Naive B cell (primary cell): ENCODE measurements at places on chromosomes 1 and 21. TPM values are rescaled to one million over a fixed set of nuclear protein-coding genes. Genes with fewer than 3 reads are reported as not detected.

The CHIA gene
- polyA plus RNA-seq = not detected

- no peak for DNase-seq
These were observed 1.5 kb downstream of the CDC7 start for GRCh38 chr1:91501971-91502671.

DNA sequence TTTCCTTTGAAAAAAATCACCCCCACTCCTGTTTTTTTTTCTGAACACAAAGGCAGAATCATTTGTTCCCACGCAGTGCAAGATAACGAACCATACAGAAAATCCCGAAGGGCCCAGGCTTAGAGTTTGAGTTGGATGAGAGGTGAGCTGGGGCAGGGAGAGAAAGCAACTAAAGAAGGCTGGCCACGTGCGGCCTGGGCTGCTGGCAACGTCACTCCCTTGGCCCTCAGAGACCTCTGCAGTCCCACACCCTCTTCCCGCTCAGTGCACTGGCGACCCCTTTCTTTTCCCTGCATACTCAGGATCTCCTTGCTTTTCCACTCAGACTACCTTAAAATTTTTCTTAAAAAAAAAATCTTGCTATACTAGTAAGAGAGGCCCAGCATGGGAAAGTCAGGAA lies 28.2 kb upstream of the CRNN start:
- no peak for DNase-seq

The MATN1 gene
- 0.21 TPM for polyA plus RNA-seq

The INTS7 gene
- polyA plus RNA-seq = 6.2 TPM

GRCh38 chr1:180265201-180265600 lies 35.1 kb downstream of the LHX4 start:
- DNase-seq = no peak

GRCh38 chr1:56153276-56153675 lies 426.1 kb downstream of the PLPP3 start:
- no peak for DNase-seq

The PPFIA4 gene
- not detected for polyA plus RNA-seq

- DNase-seq = no peak
These were observed 107.2 kb downstream of the GLIS1 start for GRCh38 chr1:53631622-53632310.

The MIXL1 gene
- polyA plus RNA-seq = 2.8 TPM

GRCh38 chr1:230708631-230709580 lies 5.0 kb downstream of the AGT start:
- no peak for DNase-seq

The PADI2 gene
- polyA plus RNA-seq = not detected

DNA sequence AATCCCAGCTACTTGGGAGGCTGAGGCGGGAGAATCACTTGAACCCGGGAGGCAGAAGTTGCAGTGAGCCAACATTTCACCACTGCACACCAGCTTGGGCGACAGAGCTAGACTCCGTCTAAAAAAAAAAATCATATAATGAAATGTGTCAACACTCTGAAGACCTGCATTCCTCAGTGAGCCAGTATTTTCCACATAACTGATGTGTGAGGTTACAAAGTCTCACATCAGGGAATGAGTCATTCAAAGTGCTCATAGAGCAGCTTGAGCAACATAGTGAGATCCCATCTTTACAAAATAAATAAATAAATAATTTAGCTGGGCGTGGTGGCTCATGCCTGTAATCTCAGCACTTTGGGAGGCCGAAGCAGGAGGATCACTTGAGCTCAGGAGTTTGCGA lies 65.5 kb downstream of the CASZ1 start:
- no peak for DNase-seq

The ETNK2 gene
- not detected for polyA plus RNA-seq

The VASH2 gene
- not detected for polyA plus RNA-seq

GRCh38 chr1:220680085-220680687 lies 10.0 kb upstream of the C1orf115 start:
- peak; percentile 19 for DNase-seq

DNA sequence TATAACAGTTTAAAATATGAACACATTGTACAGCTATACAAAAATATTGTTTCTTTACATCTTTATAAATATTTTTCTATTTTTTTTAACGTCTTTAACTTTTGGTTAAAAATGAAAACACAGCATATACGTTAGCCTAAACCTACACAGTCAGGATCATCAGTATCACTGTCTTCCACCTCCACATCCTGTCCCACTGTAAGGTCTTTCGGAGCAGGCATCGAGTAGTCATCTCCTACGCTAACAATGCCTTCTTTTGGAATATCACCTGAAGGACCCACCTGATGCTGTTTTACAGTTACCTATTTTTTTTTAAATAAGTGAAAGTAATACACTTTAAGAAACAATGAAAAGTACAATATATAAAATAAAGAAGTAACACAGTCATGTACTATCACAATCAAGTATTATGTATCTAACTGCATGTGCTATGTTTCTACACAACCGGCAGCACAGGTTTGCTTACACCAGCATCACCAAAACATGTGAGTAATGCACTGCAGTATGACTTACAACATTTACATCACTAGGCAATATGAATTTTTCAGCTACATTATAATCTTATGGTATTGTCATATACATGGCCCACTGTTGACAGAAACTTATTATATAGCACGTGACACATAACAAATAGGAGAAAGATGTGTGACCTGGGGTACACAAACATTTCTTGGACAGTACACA lies 254.4 kb downstream of the AKT3 start:
- no peak for DNase-seq

DNA sequence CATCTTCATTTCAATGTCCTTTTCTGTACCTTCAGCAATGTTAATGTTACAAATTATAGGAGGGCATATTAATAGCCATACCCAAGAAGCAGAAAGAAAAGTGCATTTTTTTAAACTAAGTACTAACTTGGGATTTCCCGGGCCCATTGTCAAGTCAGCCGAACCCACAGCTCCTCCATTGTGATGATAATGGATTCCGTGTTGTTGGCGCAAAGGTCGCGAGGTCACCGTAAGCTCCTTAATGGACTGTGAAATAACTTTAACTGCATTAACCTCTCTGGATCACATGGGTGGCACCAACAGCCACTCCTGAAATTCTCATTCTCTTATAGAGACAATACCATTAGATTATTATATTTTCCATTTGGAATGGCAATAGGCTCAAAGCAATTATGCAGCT lies 250.6 kb upstream of the RRP15 start:
- DNase-seq = no peak
